Stimulated activated CD4-positive, alpha-beta T cell treated with anti-CD3 and anti-CD28 coated beads, Interleukin-2, amount 100 ng/mL, for 4 hours (primary cell): ENCODE measurements at places on chromosomes 5 and 9.

DNA sequence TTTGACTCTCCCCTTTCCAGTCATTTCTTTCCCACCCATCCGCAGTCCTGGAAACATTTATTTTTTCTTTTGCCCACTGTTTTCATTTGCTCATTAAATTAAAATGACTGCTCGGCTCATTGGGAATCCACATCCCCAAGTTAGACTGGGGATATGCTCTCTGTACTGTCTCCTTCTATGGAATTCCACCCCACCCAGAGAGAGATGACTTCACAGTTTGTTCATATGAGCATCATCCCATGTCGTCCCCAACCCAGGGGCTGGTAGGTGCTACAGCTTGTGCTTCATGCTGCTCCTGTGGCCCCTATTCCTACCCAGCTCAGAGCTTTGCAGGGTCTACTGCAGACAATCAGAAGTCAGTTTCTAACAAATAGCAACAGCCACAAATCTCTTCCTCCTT lies 16.5 kb upstream of the RARS1 start:
- DNase-seq = no peak

DNA sequence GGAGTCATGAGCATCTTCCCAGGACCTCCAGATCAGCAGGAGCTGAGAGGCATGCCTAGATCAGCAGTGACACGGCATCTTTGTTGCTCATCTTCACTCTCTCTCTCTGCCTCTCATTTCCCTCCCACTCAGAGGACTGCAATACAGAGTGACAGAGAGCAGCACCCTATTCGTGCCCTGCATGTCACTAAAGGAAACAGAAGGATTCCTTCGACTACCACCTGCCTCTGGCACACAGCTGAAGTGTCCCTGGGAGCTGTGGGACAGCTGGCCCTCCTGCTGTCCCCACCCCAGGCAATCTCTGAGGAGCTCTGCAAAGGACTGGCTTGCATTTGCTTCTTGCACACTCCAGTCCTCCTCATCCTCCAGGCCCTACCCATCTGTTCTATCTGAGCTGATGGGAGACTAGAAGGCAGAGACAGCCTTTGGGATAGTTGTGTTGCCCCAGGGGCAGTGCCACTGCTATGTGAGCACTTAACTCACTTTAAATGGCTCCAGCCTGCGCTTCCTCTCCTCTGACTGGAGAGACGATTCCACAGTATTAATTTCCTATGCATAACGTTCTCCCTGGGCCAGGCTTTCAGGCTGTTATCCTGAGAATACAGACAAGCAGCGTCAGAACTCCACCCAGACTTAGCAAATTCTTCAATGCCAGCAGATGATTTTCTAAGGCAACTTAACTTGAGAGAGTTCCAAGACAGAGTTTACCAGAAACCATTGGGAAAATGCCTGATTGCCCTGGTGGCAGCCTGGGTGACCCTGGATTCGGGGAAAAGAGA lies 167.6 kb upstream of the MAP1B start:
- DNase-seq = no peak

DNA sequence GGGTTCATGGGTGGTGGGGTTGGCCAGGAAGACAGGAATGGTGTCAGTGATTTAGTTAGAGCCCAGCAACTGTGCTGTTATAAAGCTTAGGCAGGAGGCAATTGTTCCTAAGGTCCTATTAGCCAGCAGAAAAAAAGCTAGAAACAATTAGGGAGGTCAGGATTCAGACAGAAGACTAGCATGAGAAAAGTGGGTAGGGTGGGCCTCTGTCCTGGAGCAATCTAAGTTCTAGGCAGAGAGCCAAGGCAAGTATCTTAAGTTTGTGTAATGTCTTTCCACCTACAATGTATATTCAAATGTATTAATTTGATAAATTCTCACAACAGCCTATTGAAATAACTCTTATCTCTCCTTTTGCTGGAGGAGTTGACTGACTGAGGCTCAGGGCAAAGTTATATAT lies 6.1 kb upstream of the ZFAND5 start:
- no peak for DNase-seq

DNA sequence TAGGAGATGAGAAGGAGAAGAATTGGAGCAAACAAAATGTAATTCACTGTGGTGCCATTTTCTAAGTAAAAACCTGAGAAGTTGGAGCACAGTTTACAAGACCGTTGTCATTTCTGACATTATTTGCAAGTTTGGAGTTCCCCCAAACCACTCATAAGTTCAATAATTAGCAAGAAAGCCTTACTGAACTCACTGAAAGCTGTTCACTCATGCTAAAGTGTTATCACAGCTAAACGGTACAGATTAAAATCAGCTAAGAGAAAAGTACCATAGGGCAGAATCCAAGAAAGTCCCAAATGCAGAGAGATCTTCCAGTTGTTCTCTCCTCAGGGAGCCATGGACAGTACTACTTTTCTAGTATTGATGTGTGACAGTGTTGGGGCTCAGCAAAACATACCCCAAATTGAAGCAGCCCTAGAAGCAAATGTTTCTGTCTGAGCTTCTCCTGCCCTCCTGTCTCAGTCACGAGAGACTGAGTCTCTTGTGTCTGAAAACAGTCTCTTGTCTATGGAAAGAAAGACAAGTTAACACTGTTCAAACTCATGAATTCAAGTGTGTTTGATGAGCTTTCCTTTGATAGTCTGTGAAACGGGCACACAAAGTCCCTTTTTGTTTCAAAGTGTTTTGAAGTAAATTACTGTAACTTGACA lies 221.2 kb downstream of the GABRG2 start:
- DNase-seq = no peak

DNA sequence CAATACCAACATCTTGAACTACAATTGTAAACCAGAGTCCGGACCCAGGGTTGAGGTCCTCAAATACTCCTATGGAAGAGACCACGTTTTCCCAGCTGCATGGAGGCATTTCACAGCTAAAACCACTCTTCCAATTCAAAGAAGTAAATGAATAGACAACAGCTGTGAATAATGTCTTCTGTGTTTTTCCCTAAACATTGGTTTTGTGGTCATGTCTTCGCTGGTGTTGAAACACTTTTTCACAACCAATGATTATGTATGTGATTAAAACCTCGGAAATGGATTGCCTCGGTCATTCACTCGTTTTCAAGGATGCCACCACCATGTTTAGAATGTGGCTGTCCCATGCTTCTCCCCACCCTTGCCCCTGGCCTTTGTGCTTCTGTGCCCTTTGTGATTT lies 9.4 kb upstream of the TENT4A start:
- no peak for DNase-seq

GRCh38 chr9:76403352-76403751 lies 9.1 kb upstream of the RFK start:
- peak; percentile 10 for DNase-seq

GRCh38 chr5:26669031-26669430 lies 369.4 kb downstream of the CDH9 start:
- no peak for DNase-seq

DNA sequence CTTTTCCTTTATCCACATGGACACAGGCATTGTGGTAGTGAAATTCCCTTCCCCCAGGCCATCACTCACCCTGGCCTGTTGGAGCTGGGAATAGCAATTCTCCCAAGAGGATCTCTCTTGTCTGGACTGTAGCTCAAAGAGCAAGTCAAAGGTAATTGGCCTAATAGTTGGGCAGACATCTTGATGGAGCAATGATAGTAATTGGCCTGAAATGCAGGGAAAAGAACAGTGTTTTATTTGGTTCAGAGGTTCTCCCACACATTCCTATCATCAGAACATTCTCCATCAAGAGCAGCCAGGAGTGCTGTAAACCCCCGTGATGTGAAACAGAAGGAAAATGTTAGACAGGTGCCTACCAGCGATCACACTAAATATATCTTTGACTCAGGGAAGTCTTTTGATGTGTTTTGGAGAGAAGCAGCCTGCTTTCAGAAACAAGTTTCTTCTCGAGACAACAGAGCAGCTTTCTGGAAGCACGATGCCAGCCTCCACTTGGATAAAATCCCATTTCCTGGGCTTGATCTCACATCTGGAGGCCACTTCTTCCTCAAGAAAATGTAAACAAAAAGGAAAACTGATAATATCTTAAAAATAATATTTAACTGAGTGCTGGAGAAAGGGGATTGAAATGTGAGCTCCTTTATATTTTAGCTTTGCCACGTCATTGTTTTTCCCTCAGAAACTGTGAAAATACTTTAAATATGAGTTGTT lies 198.1 kb upstream of the WWC1 start:
- no peak for DNase-seq
